ENCODE measurements at places on chromosomes 2 and 18. TPM values are rescaled to one million over a fixed set of nuclear protein-coding genes. Genes with fewer than 3 reads are reported as not detected.
A peak's percentile ranks its signal among the peaks of the same experiment; 100 is the strongest.

Gene PRSS56
- 0.15 TPM for total RNA-seq

DNA sequence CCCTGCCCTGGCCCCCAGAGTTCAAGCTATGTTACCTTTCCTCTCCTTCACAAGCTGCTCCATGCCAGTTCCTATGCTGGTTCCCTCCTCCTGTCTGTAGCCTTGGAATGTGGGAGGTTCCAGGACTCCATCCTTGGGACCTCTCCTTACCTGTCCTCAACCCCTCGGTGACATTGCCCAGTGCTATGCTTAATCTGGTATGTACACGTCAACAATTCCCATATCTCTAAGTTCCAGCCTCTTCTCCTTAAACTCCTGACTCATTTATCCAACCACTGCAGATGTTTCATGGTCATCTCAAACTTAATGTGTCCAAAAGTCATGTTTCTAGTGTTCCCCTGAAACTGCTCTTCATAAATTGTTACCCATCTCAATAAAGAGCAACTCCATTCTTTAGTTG is 160.8 kb downstream of the TNS1 start:
- DNase-seq = no peak

- no peak for DNase-seq
Measured at GRCh38 chr18:55634545-55634944, 46.6 kb upstream of the TCF4 start.

GRCh38 chr18:72867746-72868584 is at the start of gene NETO1:
Gene NETO1 (minus strand): TSS chr18:72867987. CDS start chr18:72867291, 696 bp downstream.
- no peak for DNase-seq

Gene ABCG8
- not detected for total RNA-seq

DNA sequence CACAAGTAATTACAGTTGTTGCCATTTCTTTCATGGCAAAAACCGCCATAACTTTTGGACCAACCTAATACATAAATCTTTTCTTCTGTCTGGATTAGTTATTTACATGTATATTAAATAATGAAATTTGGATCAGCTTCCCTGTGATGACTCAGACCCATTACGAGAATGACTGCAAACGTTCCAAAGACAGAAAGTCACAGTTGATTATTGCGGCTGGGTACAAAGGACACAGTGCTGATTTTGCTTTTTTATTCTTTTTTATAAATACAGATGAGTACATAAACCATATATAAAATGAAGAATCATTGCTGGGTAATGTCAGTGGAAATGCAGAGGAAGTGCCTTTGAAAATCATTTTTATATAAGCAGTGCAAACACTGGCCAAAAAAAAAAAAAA is 126.2 kb downstream of the TWIST2 start:
- DNase-seq = no peak

Gene KCNG3
- total RNA-seq = not detected

GRCh38 chr2:190693533-190694232 is 44.8 kb downstream of the NAB1 start:
- DNase-seq = no peak

GRCh38 chr2:96888072-96889011 is 18.5 kb upstream of the SEMA4C start:
- peak; percentile 67 for DNase-seq

Gene CRYBA2
- not detected for total RNA-seq

Gene MROH2A
- total RNA-seq = not detected

Gene PPIG
- total RNA-seq = 35.2 TPM

Gene C2orf78
- not detected for total RNA-seq

DNA sequence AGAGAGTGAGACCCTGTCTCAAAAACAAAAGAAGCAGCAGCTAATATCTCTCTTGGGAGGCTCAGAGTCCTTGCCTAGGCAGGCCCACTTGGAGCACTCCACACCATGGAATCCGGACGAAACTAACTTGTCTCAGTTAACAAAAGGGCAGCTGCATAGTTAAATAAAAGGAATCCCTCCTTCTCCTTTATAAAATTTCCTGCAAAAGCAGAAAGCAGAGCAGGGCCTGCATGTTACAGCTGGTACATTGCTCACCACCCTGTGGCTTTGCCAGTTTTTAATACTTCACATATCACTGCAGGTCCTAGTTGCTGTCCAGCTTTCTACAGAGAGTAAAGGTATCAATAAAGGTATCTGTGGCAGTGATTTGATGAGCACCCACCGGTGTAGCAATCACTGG is 93.6 kb downstream of the ASAP2 start:
- DNase-seq = no peak

DNA sequence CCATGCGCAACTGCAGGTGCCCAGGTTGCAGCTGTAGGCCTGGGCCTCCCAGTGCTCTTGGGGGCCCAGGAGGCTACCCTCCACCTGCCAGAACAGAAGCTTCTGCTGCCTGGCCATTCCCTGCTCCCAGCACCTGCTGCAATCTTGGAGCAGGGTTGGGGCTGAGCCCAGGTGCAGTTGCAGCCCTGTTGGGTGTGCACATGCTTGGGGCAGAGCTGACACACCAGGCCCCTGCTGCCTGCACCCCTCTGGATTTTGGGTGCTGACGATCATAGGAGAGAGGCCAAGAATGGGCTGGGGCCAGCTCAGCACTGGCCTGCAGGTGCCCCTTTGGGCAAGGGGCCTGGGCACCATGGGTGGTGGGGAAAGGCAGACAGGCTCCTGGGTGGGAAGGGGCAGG is 20.5 kb upstream of the SP140L start:
- no peak for DNase-seq

- DNase-seq = no peak
Measured at GRCh38 chr18:37540424-37541138, 25.0 kb downstream of the CELF4 start.

DNA sequence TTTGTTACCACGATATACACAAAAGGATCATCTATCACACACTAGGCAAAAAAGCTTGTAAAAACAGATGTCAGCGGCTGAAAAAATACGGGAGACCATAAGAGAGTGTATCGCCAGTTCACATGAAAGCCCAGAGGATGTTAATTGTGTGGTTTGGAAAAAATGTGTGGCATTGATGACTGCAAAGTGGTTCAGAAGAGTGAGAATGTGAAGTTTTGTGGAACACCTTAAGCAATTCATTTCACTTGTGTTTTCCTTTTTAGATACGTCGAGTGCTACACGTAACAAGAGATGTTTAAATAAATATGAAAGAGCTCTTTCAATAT is 61.7 kb upstream of the DAPL1 start:
- DNase-seq = no peak

GRCh38 chr2:157898591-157898996 is 22.5 kb upstream of the ACVR1 start:
- DNase-seq = no peak

- no peak for DNase-seq
Measured at GRCh38 chr2:66782780-66783361, 347.9 kb downstream of the MEIS1 start.

Gene GALNT14
- total RNA-seq = 0.45 TPM

GRCh38 chr18:3967359-3968180 is 487.5 kb downstream of the DLGAP1 start:
- no peak for DNase-seq

- peak; percentile 83 for DNase-seq
Measured at GRCh38 chr2:120470041-120470965, 124.4 kb downstream of the INHBB start.

Gene HDAC4
- 25.6 TPM for total RNA-seq

Gene MAB21L4
- not detected for total RNA-seq

Gene COPS7B
- total RNA-seq = 19.9 TPM

GRCh38 chr2:121479882-121480522 is 50.7 kb upstream of the RNU4ATAC start:
- DNase-seq = no peak

DNA sequence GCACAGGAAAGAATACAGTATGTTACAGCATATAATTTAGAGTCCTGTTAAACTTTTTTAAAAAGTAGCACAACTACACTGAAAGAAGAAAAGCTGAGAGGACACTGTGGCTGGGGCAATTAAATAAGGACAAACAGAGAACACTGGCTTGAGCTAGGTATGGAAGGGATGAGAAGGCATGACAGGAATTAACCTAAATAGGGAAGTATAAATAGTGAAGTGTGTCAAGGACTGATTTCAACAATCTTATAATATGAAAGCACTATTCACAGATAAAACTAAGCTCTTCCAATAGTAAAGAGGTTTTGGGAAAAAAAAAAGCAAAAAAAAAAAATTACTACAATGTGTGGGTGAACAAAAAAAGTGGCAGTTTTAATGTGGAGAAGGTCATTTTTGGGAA is 45.5 kb downstream of the PPP3R1 start:
- DNase-seq = no peak

GRCh38 chr2:40096360-40096759 is 317.3 kb upstream of the THUMPD2 start:
- DNase-seq = no peak

- DNase-seq = no peak
Measured at GRCh38 chr2:129347486-129348217, 631.8 kb upstream of the RAB6C start.

Gene SLC25A52
- not detected for total RNA-seq

DNA sequence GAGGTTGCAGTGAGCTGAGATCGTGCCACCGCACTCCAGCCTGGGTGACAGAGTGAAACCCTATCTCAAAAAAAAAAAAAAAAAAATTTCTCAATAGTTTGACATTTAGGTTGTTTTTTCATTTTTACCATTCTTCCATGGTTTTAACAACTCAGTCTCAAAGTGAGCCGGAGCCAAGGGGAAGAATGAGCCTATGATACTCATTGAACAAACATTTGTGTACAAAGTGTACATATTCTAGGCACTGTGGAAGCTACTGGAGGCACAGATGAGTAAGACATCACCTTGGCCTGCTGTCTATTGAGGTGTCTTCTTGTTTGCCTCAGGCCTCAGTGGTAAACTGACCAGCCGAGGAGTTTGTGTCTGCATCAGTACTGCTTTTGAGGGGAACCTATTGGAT is 21.9 kb downstream of the CENPO start:
- DNase-seq = no peak

Gene VWA3B
- not detected for total RNA-seq

GRCh38 chr2:196821195-196821594 is 12.0 kb upstream of the C2orf66 start:
- no peak for DNase-seq

DNA sequence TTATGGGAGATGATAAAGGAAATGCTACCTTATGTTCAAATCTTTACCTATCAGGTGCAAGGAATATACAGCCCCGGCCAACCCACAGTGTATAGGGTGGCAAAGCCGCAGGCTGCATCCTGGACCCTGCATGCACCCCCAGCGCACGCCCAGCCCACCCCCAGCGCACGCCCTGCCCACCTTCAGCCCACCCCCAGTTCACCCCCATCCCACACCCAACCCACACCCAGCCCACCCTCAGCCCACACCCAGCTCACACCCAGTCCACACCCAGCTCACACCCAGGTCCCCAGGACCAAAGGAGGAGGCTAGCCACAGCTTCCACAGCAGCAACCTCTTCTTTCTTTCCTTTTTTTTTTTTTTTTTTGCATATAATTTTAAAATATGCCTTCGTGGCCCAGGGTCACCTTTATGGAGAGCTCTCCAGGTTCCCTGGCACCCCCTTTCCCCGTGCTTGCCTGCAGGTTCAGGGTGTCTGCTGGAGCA is 120.9 kb downstream of the PTGR3 start:
- no peak for DNase-seq

- no peak for DNase-seq
Measured at GRCh38 chr18:10278265-10278664, 176.2 kb upstream of the APCDD1 start.

GRCh38 chr2:206708286-206708685 is 9.9 kb downstream of the DYTN start:
- no peak for DNase-seq
